ENCODE measurements at places on chromosomes 4 and X.

- no peak for DNase-seq
These were observed 52.9 kb upstream of the TENM3 start for GRCh38 chr4:182190306-182190705.

- no peak for DNase-seq
These were observed 430.0 kb downstream of the INPP4B start for GRCh38 chr4:142416121-142416520.

GRCh38 chr4:108185252-108185651, 16.5 kb upstream of the LEF1 start:
- no peak for DNase-seq

GRCh38 chrX:137227151-137227550, 193.4 kb upstream of the GPR101 start:
- no peak for DNase-seq

- no peak for DNase-seq
These were observed 401.5 kb upstream of the DIPK2B start for GRCh38 chrX:45602151-45602550.

GRCh38 chr4:31791666-31792065, 1071.5 kb downstream of the PCDH7 start:
- no peak for DNase-seq

DNA sequence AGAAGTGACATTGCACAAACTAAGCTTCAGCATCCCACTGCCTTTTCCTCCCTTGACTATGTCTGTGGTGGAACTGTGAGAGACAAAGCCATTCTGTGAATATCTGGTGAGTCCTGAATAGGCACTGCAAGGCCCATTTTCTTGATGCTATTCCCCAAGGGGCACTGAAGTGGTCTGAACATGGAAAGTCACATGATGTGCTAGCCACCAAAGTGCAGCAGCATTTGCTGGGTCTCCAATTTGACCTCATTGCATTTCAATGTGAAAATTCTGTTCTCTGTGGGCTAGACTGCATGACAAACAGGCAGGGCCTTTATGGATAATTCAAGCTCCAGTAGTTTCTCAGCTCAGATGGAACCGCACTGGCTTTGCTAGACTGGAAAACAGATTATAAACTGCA, 627.4 kb upstream of the BOD1L1 start:
- no peak for DNase-seq
